Neural crest cell (in vitro differentiated cells): ENCODE measurements at places on chromosomes 16 and 17. TPM values are rescaled to one million over a fixed set of nuclear protein-coding genes. Genes with fewer than 3 reads are reported as not detected.

Gene ITGAX
- total RNA-seq = not detected in 2 replicates

Gene CD300E
- total RNA-seq = not detected in 2 replicates

Gene LPO
- total RNA-seq = not detected in 2 replicates

Gene USH1G
- total RNA-seq = 0.14 TPM in 1 of 2 replicates, not detected in the other

Gene NPIPA2
- total RNA-seq = 10.1 and 12.9 TPM in 2 replicates

DNA sequence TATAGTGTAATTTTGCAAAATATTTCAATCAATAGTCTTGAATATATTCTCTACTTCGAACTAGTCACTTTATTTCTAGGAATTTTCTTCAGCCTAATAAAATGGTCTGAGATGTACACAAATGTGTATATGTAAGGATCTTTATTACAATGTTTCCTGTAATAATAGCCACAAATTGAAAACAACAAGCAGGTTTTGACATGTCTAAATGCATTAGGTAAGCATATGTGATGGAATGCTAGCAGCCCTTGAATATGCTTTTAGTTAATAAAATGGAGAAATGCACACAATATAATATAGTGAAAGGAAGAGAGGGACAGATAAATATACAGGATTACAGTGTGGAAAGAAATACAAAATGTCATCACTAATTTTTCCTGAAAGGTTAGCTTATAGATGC lies 196.5 kb upstream of the IRX5 start:
- no peak for DNase-seq

DNA sequence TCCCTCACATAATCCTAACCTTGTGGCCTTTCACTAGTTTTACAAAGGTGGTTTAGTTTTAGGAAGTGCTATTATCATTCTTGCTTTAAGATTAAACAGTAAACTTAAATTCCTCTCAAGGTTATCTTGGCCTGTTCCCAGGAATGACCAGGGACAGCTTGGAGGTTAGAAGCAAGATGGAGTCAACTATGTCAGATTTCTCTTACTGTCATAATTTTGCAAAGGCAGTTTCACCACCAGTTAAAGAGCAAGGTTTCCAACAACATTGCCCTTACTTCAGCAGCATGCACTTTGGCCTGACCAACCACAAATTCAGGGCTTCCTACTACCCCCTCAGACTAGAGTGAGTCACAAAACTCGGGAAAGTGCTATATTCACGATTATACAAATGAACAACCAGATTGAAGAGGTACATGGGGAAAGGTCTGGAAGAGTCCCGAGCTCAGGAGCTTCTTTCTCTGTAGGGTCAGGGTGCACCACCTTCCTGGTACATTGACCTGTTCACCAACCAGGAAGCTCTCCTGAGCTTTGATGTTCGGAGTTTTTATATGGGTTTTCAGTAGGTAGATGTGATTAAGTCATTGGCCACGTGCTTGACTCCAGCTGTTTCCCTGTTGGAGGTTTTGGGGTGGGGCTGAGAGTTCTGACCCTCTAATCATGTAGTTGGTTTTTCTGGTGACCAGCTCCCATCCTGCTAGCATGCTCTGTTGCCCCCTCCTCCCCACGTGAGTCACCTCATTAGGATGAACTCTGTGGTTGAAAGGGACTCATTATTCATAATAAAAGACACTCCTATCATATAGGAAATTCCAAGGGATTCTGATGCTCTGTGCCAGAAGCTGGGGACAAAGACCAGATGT lies 19.4 kb downstream of the RHOT1 start:
- DNase-seq = no peak

DNA sequence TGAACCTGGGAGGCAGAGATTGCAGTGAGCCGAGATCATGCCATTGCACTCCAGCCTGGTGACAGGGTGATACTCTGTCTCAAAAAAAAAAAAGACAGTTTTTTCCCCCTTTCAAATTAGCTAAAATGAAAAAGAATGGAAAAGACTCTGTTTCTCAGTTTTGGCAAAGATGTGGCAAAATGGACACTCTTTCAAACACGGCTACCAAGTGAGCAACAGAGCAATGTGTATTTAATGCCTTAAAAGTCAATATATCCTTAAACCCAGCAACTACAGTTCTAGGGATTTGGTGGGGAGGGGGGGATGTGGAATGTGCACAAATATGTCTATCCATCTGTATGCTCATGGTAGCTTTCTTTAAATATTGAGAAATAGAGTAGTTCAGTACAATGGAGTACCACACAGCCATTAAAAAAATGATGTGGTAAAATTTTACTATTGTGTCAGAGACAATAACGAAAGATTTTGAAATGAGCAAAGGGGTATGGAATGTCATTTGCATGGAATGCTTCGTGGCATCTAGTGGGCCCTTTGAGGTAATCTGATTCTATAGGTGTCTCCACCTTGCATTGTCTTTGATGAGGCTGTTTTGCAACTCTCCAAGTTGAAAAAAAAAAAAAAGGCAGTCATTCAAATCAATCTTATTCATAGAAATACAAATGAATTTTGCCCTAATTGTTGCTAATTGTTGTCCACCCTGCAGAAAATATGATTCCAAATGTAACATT lies 108.1 kb downstream of the AXIN2 start:
- no peak for DNase-seq

GRCh38 chr17:17220529-17220928 lies 14.4 kb upstream of the PLD6 start:
- no peak for DNase-seq

GRCh38 chr16:17154981-17155380 lies 315.8 kb downstream of the XYLT1 start:
- no peak for DNase-seq

DNA sequence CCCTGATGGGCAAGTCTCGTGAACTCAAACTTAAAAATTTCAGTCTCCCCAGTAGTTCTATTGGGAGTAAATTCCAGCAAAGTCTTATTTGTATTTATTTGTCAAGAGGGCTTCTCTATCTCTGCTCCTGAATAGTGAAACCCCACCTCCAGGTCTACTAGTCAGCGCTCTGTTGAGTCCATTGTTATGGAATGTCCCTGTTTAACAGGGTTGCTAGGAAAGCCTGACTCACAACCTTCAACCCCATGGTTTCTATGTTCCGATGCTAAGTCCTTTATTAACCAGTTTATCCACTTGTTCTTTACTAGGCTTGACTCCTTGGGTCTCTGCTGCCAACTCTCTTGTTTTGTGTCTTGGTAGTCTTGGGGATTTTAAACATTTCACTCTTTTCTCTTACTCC lies 250.7 kb upstream of the MYOCD start:
- DNase-seq = no peak
